ENCODE measurements at places on chromosomes 5 and 9.

GRCh38 chr9:137190315-137190856, 1.9 kb downstream of the SSNA1 start:
- no peak for DNase-seq

- no peak for DNase-seq
Observed at GRCh38 chr5:145937432-145938250, 1.3 kb downstream of the SH3RF2 start.

DNA sequence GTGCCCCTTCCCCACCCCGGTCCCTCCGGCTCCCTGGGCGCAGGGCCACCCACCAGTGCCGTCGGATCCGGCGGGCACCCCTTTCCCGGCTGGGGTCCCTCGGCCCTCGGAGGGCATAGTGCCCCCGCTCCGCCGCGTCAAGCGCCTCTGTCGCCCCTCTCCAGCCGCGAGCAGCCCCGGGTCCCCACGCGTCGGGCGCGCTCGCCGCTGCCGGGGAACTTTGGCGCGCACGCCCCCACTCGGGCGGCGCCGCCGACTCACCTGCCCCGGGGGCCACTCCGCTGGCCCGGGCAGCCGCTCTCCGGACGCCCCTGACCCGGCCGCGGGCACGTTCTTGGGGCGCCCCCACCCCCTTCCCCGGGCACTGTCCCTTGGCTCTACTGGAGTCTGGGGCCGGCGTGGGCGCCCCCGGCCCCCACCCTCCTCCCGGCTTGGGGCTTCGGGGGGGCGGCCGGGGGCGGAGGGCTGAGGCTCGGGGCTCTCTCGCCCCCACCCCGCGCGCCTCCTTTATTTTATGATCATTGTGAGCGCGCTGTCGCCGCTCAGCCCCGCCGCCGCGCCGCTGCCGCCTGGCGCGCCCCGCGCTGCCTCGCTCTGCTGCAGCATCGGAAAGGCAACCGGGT, 1.1 kb upstream of the FAM78A start:
- DNase-seq: no peak

- peak; percentile 42 for DNase-seq
Observed at GRCh38 chr9:129988607-129989361, 54.2 kb downstream of the FNBP1 start.

DNA sequence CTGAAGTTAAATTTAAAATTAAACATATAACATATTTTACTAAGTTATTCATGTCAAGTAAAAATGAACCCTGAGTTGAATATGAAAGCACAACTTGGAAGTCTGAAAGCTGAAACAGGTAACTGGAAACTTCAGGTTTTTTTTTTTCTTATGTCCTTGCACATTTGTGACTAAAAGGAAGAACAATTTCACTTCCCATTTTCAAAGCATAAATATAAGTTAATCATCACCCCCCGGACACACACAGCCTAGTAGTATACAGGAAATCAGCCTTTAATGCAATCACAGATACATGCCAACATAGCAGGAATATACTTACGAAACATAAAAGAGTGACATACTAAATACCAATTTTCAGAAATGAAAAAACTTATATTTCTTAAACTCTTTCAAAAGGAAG, 225.9 kb downstream of the RFX3 start:
- DNase-seq: no peak

Measured in CD4-positive, alpha-beta T cell treated with Interleukin-15 for 4 hours (primary cell).